ENCODE measurements at places on chromosomes 1 and 21.

DNA sequence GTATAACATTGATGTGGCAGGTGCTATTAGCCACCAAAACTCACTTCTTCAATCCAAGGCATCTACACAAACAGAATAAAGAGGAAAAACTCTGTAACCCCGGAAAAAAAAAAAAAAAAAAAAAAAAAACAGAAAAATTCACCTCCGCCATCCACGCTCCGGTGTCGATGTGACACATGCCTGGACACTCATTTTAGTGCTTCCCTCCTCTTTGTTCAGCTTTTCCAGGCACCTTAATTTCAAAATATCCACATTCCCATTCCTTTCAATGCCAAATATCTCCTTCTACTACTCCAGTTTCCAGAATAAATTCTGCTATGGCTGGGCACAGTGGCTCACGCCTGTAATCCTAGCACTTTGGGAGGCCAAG lies 5.8 kb upstream of the RERE start:
- DNase-seq: no peak

GRCh38 chr21:42809577-42810475 lies 69.5 kb downstream of the WDR4 start:
- no peak for DNase-seq

DNA sequence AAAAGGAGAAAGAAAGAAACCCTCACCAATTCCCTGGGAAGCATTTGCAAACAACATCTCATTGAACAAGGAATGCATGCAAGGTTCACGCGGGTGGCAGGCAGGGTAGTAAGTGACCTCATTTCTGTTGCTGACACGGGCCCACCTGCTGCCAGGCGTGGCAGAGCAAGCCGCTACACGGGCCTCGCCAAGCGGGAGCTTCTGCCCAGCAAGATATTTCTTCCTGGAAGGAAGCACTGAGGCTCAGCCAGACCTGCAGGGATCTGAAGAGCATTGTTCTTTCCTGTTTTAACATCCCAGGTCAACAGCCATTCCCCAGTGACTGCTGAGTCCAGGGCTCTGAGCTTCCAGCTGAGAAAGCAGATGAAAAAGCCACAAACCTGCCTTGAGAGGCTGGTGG lies 91.9 kb upstream of the IGSF21 start:
- no peak for DNase-seq

DNA sequence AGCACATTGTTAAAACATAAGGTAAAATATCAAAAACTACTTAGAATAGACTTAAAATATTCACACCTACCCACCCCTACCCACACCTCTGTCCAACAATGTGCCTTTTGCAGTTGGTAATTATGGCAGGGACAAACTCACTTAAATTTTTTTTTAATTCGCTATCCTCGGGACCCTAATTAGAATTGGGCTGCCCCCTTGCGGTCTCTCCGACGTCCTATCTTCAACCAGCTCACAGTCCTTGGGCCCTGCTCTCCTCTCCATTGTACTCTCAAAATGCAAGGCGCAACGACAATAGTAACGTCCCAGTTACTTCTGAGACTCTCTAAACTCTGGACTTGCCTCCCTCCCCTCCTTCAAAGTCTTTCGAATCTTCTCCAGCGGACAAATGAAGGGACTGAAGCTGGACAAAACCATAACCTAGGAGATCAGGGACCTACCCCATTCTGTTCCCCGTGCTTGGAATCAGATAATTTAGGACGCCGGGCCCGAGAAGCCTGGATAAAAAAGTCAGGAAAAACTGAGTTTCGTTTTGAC lies 1.1 kb upstream of the CIART start:
- no peak for DNase-seq

DNA sequence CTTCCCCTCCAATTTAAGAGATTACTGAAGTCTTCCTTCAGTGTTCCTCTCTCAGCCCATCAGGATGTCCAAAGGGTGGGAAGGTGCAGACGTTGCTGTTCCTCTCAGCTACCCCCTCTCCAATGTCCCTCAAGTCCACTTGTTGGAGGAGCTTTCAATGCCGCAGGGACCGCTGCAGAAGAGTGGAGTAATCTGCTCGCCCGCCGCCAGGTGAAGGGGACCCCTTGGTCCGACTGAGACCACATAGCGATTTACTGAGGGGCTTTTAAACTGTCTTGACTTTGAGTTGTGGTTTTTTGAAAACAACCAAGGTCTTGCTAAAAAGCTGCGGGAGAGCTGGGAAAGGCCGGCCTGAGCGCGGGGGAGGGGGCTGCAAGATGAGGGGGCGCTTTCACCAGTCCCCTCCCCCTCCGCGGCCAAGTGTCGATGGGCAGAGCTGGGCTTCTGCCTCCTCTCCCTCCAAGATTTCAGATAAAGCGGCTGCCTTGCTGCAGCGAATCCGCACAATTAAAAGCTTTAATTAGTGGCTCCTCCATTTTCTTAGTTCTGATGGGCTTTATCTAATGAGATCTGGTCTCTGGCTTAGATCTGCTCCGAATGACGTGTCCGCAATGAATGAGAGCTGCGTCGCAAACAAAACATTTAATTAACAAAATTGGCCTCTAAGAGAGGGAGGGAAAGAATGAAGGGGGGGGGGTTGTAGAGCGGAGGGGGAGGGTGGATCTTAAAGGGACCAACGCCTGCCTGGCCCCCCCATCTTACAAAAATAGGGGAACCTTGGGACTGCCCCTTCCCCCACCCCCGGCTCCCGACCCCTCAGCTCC lies 5.9 kb downstream of the LMO4 start:
- DNase-seq: no peak

Data from RCC 7860 (cell line).